ENCODE measurements at places on chromosomes 12 and 14. TPM values are rescaled to one million over a fixed set of nuclear protein-coding genes. Genes with fewer than 3 reads are reported as not detected.

PDE3A gene
- 3.3 TPM for total RNA-seq

GRCh38 chr14:71371711-71372396 is 464.6 kb downstream of the PCNX1 start:
- H3K27ac ChIP-seq = no peak overlapping the region
- peaks cover 2% of the 10 kb centered on the region for H3K36me3 ChIP-seq
- no peaks in the 10 kb centered on the region for H3K4me1 ChIP-seq
- H3K4me3 ChIP-seq = no peak overlapping the region
- no peak for DNase-seq

DNA sequence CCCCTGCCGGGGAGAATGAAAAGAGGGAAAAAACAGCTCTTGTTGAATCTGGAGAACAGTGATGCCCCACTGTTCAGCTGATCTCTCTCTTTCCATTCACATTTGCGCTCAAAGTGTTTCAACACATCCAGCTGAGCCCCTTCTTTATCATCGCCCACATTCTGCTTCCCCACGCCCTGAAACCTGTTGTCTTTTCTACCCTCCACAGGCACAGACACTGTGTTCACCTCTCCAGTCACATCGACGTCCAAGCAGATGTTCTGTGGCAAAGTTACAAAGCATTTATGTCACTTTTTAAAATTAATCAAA is 338.7 kb downstream of the EGLN3 start:
- H3K27me3 ChIP-seq = no peaks in the 10 kb centered on the region
- H3K27ac ChIP-seq = no peak overlapping the region
- H3K4me1 ChIP-seq = peaks cover 2% of the 10 kb centered on the region
- H3K36me3 ChIP-seq = no peaks in the 10 kb centered on the region

FAR2 gene
- total RNA-seq = 25.3 TPM

DNA sequence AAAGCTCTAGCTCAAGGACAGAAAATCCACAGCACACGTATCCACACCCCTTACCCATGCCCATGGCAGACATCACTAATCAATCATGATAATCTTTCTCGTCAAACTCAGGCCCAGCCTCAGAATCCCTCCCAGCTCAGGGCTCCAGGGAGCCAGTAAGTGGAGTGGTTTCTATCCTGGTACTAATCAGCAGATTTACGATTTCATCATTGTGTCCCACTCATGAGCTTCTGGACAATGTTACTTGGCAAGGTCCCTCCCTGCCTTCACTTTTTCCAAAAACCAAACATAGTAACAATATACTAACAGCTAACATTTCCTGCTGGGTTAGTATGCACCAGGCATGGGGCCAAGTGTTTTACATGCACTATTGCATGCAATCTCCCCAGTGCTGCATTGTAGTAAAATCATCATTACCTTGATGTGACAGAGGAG is 45.8 kb upstream of the NCOR2 start:
- H3K27me3 ChIP-seq = no peaks in the 10 kb centered on the region
- DNase-seq = no peak
- no peaks in the 10 kb centered on the region for H3K36me3 ChIP-seq
- peaks cover 5% of the 10 kb centered on the region for H3K4me1 ChIP-seq
- no peak overlapping the region for H3K4me3 ChIP-seq

DNA sequence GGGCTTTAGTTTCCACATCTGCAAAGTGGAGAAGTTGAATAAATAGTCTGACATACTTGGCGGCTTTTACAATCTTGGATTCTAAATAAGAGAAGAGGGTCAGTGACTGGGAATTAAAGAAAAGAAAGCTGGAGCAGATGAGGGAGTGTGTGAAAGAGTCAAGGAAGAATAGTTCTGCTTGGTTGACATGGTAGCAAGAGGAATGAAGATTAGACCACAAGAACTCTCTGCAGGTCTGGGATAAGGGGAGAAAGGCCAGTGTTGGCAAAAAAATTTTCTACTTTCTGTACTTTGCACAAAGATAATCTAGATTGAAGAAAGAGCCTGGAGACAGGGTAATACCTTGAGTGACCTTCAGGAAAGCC is 5.9 kb downstream of the ITGB7 start:
- no peak for DNase-seq
- no peak overlapping the region for H3K27ac ChIP-seq
- H3K4me3 ChIP-seq = no peak overlapping the region
- H3K4me1 ChIP-seq = no peaks in the 10 kb centered on the region
- no peaks in the 10 kb centered on the region for H3K36me3 ChIP-seq

INHBC gene
- total RNA-seq = not detected

DNA sequence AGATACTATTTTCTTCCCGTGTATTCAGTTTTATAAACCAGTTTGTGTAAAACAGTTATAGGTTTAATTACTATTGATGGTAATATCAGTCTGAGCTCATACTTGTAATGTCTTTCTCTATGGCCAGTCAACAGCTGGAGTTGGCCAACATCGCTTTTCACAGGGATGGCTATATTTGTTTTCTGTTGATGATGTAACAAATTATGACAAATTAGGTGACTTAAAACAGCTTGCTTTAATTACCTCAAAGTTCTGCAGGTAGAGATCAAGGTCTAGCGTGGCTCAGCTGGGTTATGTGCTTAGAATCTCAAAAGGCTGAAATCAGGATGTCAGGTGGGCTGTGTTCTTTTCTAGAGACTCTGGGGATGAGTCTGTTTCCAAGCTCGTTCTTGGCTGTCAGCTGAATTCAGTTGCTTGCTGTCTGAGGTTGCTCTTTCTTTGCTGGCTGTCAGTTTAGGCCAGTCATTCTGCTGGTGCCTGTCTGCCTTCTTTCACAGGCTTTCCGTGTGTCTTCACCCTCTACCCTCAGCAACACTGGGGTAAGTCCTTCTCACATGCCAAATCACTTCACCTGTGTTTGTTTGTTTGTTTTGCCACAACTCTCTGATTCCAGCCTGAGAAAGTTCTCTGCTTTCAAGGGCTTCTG is 370.2 kb upstream of the E2F7 start:
- no peaks in the 10 kb centered on the region for H3K27me3 ChIP-seq
- DNase-seq = no peak
- H3K27ac ChIP-seq = no peak overlapping the region

HOXC12 gene
- not detected for total RNA-seq

GRCh38 chr12:4288296-4289131 is 15.0 kb downstream of the CCND2 start:
- no peaks in the 10 kb centered on the region for H3K4me1 ChIP-seq
- H3K4me3 ChIP-seq = no peak overlapping the region
- H3K36me3 ChIP-seq = peaks cover 98% of the 10 kb centered on the region
- H3K27ac ChIP-seq = no peak overlapping the region

BBS10 gene
- total RNA-seq = 9.2 TPM

DNA sequence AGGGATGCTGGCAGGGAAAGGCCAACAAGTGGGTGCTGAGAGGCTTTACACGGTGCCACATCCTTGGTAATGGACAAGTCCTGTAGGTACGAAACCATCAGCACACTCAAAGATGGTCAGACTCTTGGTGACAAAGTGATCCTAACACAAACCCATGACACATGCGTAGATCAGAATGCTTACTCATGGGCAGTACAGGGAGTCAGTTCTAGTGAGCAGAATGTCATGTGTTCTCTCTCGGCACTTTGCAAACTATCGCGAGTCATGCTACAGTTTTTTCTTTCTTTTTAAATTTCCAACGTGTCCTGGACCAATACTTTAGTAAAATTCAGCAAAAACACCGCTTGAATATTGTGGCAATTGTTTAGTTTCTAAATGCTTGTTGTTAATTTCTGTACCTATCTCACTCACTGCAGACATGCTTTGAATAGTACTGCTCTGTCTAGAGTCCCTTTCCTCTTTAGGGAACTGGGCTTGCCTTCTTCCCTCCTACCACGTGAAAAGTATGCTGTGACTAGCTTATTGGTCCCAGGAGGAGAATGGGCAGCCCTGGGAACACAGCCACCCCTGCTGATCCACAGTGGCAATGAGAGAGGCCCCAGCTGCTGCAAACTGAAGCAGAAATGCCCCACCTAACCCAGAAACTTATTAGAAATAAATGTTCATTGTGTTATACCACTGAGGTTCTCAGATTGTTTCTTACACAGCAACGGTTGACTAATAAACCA is 62.4 kb downstream of the UBR7 start:
- no peaks in the 10 kb centered on the region for H3K27me3 ChIP-seq
- H3K36me3 ChIP-seq = no peaks in the 10 kb centered on the region
- DNase-seq = no peak
- H3K4me3 ChIP-seq = no peak overlapping the region
- H3K27ac ChIP-seq = no peak overlapping the region

BHLHE41 gene
- total RNA-seq = 3.4 TPM

NPFF gene
- total RNA-seq = 0.80 TPM

DNA sequence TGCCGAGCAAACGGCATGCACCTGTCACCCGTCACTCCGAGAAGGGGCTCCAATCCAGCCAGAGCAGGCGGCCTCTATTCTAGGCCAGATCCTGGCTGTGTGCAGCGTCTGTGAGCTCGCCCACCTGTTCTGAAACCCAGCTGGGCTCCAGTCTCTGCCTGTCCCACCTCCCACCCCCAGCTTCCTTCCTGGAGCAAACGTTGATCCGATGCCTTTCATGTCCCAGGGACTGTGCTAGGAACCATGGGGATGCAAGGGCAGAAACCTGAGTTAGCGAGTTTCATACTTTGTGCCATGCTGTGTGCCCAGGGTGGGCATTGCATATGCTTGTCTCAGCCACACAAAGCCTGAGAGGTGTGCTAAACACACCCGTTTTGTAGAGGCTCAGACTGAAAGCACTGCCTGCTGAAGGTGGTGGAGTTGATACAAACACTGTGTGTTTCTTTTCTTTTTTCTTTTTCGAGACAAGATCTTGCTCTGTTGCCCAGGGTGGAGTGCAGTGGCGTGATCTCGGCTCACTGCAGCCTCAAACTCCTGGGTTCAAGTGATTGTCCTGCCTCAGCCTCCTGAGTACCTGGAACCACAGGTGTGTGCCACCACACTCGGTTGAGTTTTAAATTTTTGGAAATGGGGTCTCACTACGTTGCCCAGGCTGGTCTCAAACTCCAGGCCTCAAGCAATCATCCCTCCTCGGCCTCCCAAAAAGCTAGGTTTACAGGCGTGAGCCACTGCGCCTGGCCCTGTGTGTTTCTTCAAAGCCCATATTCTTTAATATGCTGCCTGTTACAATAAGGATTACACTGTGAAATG is 84.1 kb upstream of the MED13L start:
- H3K4me3 ChIP-seq = no peak overlapping the region
- no peak overlapping the region for H3K27ac ChIP-seq
- no peak for DNase-seq
- H3K4me1 ChIP-seq = peaks cover 6% of the 10 kb centered on the region
- H3K36me3 ChIP-seq = no peaks in the 10 kb centered on the region

DNA sequence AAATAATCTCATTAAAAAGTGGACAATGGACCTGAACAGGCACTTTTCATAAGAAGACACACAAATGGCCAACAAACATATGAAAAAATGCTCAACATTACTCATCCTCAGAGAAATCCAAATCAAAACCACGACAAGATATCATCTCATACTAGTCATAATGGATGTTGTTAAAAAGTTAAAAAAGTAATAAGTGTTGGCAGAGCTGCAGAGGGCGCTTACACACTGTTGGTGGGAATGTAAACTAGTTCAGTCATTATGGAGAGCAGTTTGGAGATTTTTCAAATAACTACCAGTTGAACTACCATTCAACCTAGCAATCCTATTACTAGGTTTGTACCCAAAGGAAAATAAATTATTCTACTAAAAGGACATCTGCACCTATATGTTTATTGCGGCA is 47.2 kb downstream of the FOXG1 start:
- no peaks in the 10 kb centered on the region for H3K27me3 ChIP-seq
- H3K4me3 ChIP-seq = no peak overlapping the region
- no peaks in the 10 kb centered on the region for H3K36me3 ChIP-seq

DNA sequence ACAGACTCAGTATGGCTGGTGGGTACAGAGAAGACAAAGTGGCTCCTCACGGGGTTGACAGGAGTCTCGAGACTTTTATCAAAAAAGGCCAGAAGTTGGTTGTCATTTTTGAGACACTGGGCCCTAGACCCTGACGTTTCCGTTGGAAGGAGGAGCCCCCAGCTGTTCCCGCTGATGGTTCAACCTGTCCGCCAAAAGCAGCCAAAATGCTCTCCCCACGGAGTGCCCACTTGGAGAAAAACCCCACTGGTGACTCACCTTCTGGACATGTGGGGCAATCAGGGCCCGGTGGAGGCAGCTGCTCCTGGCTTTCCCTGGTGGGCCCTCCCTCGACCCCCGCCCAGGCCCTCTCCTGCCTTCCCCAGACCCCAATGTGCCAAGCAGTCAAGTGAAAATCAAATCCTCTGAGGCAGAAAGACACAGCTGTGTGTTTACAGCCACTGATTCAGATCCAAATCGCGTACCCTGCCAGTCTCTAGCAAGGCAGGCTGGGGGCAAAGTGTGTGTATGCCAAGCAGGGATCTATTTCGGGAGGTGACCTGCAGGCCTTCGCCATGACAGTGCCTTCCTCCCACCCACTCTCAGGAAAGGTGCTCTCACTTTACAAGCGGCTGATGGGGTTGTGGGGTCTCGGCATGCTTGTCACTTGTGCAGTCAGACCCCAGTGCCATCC is 347.4 kb downstream of the DPF3 start:
- no peak overlapping the region for H3K27ac ChIP-seq
- no peaks in the 10 kb centered on the region for H3K27me3 ChIP-seq

CARMIL3 gene
- 9.0 TPM for total RNA-seq

GRCh38 chr12:2287589-2287988 is 234.8 kb downstream of the CACNA1C start:
- DNase-seq = no peak
- no peaks in the 10 kb centered on the region for H3K27me3 ChIP-seq
- H3K27ac ChIP-seq = no peak overlapping the region
- peaks cover 5% of the 10 kb centered on the region for H3K4me1 ChIP-seq
- H3K36me3 ChIP-seq = no peaks in the 10 kb centered on the region
- no peak overlapping the region for H3K4me3 ChIP-seq

ANO6 gene
- 37.6 TPM for total RNA-seq

DNA sequence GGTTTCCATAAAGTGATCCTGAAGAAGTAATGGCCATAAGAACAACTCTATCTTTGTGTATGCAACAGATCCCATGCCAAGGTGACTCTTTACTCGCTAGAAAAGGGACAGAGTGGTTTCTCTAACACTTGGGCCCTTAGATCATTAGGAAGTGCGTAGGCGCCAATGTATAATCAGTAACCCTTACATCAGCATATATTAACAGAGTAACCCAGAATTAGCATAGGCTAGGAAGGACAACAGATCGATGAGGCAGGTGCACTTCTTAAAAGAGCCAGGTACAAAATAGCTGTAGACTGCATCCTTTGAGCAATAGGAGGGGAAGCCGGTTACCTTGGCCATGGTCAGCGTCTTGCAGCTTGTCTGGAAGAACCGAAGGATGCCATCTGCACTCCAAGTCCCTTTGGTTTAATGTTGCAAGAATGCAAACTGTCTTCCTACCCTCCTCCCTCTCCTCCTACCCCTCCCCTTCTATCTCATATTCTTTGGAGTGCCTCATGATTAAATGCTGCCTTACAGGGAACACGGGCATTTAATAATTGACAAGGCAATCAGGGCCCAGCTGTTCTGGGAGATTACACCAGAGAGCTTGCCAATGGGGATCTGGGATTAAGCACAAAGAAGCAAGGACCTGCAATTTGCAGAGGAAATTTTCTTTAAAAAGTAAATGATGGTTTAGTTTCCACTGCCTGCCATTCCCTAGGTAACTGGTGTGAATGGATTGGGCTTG is 8.0 kb downstream of the GSG1 start:
- no peaks in the 10 kb centered on the region for H3K36me3 ChIP-seq
- no peak overlapping the region for H3K4me3 ChIP-seq
- no peaks in the 10 kb centered on the region for H3K27me3 ChIP-seq
- H3K27ac ChIP-seq = no peak overlapping the region
- DNase-seq = no peak
- peaks cover under 1% of the 10 kb centered on the region for H3K4me1 ChIP-seq

All from H1 (cell line).